Suprapubic skin (tissue), 4 donors: ENCODE measurements at places on chromosomes 1 and 21. TPM values are rescaled to one million over a fixed set of nuclear protein-coding genes. Genes with fewer than 3 reads are reported as not detected.

DNA sequence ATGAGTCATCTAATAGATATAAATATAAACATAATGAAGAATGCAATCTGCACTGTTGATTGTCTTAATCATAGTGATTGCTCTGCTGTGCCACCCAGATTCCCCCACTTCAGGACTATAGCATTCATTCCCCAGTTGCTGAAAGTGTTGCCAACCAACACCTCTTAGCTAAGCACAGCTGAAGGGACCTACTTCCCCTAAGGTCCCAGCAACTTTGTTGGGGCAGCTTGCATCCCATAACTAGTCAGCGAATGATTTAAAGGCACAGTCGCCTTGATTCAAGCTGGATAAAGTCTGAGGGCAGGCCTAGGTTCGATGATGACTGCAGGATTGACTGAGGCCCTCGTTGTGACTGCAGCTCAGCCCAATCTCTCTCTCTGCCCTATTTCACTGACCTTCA, 14.3 kb upstream of the RGS1 start:
- H3K4me1 ChIP-seq, result peaks cover 5% of the 10 kb centered on the region
- H3K4me3 ChIP-seq, result no peak overlapping the region
- H3K27ac ChIP-seq, result no peak overlapping the region
- no peaks in the 10 kb centered on the region for H3K27me3 ChIP-seq
- DNase-seq, result no peak

DNA sequence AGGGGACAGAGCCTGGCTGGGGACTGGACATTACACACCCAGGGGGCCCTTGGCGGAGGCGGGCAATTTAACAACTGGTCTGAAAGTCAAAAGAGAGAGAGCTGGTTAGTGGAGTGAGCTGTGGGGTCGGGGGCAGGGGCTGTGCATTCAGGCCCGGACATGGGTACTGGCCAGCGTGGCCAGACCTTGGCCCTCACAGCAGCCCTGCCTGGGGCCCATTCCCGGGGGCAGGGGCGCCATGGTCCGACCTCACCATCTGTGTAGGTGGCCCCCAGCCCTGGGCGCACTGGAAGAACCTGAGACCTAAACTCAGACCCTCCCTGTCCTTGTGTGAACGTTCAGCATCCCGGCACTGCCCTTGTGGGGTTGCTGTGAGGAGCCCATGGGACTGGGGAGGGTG, 5.0 kb downstream of the CLDN19 start:
- no peak overlapping the region for H3K4me3 ChIP-seq
- H3K27me3 ChIP-seq, result no peaks in the 10 kb centered on the region
- H3K27ac ChIP-seq, result no peak overlapping the region
- H3K36me3 ChIP-seq, result no peaks in the 10 kb centered on the region
- peaks cover 33% of the 10 kb centered on the region for H3K4me1 ChIP-seq
- no peak for DNase-seq

GRCh38 chr1:156949127-156949526, 28.7 kb downstream of the LRRC71 start:
- no peak overlapping the region for H3K27ac ChIP-seq
- DNase-seq, result no peak
- peaks cover 95% of the 10 kb centered on the region for H3K36me3 ChIP-seq
- no peaks in the 10 kb centered on the region for H3K4me1 ChIP-seq
- H3K4me3 ChIP-seq, result no peak overlapping the region
- no peaks in the 10 kb centered on the region for H3K27me3 ChIP-seq

Gene HFM1
- total RNA-seq, result 1.0 TPM

Gene RGS13
- total RNA-seq, result 0.34 TPM

Gene TSPEAR
- 0.32 TPM for total RNA-seq
